NCI-H1694 (cell line): ENCODE measurements at places on chromosomes 3 and 15.

DNA sequence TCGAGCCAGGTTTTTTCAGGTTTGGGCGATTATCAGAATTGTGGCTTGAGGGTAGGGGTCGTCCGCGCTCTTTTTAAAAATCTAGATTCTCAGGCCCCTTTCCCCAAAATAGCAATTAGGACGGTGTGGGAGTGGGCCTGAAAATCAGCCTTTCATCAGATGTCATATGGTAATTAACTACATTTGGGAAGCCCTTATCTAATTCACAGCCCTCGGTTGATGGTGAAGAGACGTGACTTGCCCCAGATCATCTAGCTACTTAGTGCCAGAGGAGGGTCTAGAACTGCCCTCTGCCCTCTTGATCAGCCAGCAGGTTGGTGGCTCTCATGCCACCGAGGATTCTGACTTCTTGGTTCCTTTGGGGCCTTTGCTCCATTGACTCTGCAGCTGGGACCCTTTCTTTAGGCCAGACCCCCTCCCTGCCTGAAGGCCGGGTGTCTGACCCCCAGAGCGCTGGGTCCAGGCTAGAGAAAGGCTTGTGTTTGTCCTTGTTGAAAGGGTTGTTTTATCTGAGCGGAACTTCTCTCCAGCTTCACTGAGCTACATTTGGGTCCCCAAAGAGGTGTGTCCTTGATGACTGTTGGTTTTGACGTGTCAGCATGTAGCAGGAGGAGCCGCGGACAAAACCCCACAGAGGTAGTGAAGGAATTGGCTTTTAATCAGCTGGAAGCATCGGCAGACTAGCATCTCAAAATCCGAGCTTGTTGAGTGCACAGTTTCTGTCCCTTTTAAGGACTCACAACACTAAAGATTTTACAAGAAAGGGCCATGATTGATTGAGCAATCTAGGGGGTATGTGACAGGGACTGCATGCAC lies 857 bp downstream of the AEN start:
- no peak for DNase-seq

DNA sequence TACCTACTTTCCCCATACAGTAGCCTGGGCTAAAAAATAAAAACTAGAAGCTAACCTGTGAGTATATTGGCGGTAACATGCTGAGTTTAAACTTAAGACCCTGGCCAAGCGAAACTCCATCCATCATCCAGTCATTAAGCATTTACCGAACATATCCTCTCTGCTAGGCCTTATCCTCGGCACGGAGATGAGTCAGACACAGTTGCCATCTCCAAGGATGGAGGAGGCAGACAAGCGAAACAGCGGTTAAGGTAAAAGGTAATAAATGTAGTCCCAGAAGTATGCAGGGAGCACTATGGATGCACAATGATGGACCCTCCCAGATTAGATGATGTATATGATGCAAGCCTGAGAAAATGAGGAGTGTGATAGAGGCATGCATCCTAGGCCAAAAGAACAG lies 143.6 kb downstream of the RYR3 start:
- no peak for DNase-seq

DNA sequence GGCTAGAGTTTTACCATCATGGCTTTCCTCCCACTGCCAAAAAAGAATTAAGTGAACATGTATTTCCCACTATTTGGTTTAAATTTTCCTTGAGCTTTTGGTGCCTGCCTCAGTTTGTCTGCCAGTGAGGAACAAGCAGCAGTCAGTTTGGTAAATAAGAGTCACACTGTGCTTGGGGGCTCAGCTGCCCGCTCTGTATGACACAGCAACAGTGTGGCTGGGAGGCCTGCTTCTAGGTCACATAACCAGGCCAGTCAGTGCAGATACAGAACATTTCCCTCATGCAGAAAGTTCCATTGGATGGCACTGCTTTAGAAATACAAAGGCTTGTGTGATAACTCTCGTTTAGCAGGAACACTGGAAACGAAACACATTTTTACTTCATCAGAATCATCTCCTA lies 25.7 kb downstream of the FYCO1 start:
- DNase-seq = no peak

DNA sequence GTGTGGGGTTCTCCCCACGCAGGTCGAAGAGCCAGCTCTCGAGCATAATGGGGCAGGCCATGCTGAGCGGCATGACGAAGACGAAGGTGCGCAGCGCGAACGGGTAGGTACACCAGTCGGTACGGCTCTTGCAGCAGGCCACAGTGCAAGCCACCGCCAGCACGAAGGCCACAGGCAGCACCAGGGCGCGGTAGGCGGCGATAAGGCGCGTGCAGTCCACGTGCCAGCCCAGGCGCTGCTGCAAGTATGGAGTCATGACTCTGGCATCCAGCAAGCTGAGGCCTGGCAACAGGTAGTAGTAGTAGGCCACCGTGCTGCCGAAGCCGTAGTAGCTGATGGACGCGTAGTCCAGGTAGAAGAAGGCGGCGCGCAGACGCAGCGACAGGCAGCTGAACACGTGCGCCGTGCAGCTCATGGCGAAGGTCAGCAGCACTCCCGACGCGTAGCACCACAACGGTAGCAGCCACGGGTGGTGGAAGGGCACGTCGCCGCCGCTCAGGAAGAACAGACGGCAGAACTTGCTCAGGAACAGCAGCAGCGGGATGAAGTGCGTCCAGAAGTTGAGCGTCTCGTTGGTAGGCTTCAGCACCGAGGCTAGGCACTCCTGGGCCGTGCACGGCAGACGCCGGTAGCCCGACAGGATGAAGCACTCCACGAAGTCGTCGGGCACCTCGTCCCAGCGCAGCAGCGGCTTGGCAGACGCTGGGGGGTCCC lies 797 bp downstream of the PAQR9 start:
- DNase-seq = no peak

GRCh38 chr15:93942269-93942694 lies 289.1 kb upstream of the MCTP2 start:
- DNase-seq = peak; percentile 71

- DNase-seq = no peak
Observed at GRCh38 chr15:101159096-101159935, 92.5 kb downstream of the CHSY1 start.

DNA sequence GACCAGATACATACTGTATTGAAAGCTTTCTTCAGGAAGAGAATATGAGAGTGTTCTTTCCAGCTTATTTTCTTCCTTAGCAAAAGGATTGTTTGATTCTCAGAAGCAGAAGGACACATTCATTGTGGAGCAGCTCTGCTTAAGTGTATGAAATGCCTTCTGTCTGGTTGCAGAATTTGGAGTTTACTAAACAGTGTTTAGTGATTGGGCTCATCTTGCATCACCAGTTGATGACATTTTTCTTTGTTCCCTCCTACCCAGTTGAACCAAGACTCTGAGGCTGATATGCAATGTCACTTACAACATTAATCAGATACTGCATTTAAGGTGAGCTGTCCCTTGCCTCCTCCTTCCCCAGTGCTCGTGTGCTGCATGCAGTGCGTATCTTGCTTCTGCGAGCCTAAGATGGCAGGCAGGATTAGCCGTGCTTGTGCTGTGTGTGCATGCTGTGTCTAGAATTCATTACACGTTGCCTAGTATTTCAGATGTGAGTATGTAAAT lies 18.4 kb downstream of the ZBTB38 start:
- peak; percentile 75 for DNase-seq

DNA sequence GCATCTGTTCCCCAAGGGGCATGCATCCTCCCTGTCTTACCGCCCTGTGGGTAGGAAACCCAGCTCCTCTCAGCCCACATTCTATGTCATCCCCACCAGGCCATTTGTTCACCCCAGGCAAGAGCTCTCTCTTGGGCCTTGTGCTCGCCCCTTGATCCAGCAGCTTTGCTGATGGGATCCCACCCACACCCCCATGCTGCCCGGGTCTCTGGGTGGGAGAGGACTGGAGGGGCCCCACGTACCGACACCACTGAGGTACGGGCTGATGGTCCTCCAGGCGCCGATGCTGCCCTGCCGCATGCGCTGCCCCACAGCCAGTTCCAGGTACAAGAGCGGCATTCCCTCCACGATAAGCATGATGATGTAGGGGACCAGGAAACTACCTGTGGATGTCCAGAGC lies 14.5 kb downstream of the SLC6A20 start:
- no peak for DNase-seq

DNA sequence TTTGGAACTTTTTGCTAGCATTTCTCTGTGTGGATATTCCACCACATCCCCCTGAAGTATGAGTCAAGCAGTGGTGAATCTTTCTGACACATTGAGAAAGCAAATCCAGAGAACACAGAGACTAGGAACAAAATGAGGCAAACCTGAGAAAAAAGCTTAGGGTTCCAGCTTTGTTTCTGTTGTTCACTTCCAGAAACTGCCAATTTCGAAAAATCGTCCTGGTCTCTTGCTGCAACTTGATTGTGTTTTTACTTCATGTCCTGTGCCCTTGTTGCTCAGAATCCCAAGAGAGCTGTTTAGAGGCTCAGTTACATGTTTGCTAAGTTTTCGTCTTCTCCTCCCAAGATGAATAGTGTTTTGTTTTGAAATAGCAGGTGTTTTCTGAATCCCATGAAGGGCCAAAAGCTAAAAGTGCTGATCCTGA lies 13.7 kb downstream of the MAP2K1 start:
- DNase-seq = no peak

GRCh38 chr3:42691816-42692666 lies 6.7 kb downstream of the KLHL40 start:
- no peak for DNase-seq

DNA sequence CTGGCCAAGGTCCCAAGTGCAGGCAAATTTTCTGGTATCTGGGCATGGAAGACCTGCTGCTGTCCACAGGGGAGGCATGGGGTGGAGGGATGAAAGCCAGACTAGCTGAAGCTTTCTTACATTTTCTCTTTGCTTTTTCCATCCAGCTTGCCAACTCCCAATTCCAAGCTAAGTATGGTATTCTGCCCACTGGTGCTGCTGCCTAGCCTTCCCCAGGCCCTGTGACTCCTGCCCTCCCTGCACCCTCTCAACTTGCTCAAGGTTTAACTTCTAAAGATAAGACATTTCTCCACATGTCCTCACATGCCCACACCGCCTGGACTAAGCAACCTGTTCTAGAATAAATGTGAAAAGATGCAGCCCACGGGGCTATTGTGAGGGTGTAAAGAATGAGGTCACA lies 59.5 kb upstream of the HACD2 start:
- no peak for DNase-seq

DNA sequence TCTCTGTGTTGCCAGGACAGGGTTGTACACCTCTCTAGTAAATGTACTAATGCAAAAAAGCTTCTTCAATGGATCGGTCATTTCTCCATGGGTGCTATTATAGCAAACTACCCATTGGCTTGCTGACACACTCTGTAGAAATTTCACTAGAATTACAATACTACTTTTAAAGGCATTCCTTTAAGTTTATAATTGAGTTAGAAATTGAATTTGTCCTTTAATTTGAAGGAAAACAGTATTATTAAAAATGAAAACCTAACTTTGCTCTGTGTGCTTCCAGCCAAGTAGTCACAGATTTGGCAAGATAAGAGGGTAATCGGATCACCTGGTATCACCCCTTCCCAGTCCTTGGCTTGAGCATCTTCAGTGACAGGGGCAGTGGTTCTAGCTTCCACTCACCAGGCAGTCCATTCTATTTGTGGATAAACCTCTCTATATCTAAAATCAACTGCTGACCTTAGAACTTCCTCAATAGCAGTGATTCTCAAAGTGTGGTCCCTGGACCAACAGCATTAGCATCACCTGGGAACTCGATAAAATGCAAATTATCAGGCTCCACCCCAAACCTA lies 93.2 kb downstream of the GHSR start:
- DNase-seq = no peak

- DNase-seq = no peak
Observed at GRCh38 chr3:186316666-186317260, 45.3 kb downstream of the DGKG start.

DNA sequence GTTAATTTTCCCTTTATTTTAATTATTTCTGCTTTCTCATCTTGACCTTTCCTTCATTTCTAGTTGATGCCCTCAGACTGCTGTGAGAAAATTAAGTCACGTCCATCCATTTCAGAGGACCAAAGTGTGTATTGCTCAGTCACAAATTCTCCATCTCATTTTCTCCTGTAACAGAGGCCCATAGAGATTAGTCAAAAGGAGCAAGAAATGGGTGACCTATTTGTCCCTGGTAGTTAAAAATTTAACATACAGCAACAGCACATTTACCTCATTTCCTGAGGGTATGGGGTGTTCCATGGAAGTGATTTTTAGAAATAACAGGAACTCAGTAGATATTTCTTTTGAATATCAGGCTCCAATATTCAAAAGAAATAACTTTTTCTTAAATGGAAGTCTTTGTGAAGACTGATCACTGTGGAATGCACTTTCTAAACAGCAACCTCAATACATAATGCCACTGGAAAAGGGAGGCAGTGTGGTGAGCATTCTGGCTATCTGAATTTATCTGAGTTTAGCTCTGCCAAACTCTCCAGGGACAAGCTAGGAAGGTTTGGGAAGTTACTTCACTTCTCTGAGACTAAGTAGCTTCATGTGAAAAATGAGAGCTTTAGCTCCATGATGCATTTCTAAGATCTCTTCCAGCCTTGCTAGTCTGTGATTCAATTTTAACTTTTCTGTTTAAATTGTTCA lies 808.2 kb downstream of the SQOR start:
- DNase-seq = no peak

GRCh38 chr3:1091286-1091685 lies 1.5 kb upstream of the CNTN6 start:
- DNase-seq = no peak

- no peak for DNase-seq
Observed at GRCh38 chr3:124811436-124811835, 75.7 kb downstream of the ITGB5 start.

DNA sequence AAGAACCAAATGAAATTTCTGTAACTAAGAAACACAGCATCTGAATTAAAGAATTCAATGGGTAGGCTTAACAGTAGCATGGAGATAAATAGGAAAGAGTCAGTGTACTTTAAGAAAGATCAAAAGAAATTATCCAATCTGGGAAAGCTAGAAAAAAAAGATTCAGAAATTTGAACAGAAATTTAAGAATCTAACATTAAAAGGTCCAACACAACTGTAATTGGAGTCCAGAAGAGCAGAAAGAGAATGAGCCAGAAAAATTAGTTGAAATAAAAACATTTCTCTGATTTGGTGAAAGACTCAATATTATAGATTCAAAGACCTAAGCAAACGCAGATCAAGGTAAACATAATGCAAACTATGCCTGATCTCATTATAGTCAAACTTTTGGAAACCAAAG lies 187.1 kb downstream of the C3orf38 start:
- DNase-seq = no peak
